ENCODE measurements at places on chromosomes 6 and 20. TPM values are rescaled to one million over a fixed set of nuclear protein-coding genes. Genes with fewer than 3 reads are reported as not detected.

Gene EFCAB8
- 0.65 TPM for polyA plus RNA-seq

Gene HSPA1L
- polyA plus RNA-seq = 0.81 TPM

Gene EYA2
- polyA plus RNA-seq = 2.8 TPM

Gene TNF
- 21.9 TPM for polyA plus RNA-seq

Gene HINT3
- 9.4 TPM for polyA plus RNA-seq

Gene ASF1A
- polyA plus RNA-seq = 4.0 TPM

Data from B cell (primary cell).